SJCRH30 (cell line): ENCODE measurements at places on chromosomes 6 and 20.

- DNase-seq: no peak
These were observed 417.0 kb upstream of the JAG1 start for GRCh38 chr20:11090751-11091150.

GRCh38 chr6:151796842-151797530 lies 10.5 kb upstream of the ESR1 start:
- no peak for DNase-seq

- no peak for DNase-seq
These were observed 14.5 kb downstream of the HECA start for GRCh38 chr6:139149383-139149782.

DNA sequence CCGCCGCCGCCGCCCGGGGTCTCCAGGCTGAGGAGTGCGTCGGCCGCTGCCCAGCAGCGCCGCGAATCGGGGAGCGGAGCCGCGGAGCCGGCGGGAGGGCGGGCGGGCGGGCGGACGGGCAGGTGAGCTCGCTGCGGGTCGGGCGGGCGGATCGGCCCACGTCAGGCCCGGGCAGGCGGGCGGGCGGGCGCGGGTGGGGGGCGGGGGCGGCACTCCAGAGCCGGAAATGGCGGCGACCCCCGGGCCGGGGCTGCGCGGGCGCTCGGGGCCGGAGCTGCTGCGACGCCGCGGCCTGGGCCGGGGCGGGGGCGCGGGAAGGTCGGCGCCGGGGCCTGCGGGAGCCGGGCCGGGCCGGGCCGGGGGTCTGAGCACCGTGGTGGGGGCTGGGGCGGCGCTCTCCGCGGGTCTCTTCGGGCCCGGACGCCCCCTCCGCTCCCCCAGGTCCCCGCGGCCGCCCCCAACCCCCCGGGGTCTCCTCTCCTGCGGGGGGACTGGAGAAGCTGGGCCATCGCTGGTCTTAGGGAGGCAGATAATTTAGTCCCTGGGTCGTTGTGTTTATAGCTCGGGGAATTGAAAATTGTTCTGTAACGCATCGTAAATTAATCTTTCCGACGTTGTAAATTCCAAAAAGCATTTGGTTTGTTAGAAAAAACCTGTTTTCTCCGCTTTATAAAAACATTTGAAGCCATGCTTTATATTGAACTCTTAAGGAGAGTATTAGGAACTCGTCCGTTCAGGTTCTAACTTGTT lies 451 bp downstream of the DNAJC5 start:
- no peak for DNase-seq

GRCh38 chr6:16688984-16689636 lies 72.2 kb downstream of the ATXN1 start:
- no peak for DNase-seq

GRCh38 chr6:114764866-114765265 lies 422.0 kb upstream of the HS3ST5 start:
- no peak for DNase-seq

DNA sequence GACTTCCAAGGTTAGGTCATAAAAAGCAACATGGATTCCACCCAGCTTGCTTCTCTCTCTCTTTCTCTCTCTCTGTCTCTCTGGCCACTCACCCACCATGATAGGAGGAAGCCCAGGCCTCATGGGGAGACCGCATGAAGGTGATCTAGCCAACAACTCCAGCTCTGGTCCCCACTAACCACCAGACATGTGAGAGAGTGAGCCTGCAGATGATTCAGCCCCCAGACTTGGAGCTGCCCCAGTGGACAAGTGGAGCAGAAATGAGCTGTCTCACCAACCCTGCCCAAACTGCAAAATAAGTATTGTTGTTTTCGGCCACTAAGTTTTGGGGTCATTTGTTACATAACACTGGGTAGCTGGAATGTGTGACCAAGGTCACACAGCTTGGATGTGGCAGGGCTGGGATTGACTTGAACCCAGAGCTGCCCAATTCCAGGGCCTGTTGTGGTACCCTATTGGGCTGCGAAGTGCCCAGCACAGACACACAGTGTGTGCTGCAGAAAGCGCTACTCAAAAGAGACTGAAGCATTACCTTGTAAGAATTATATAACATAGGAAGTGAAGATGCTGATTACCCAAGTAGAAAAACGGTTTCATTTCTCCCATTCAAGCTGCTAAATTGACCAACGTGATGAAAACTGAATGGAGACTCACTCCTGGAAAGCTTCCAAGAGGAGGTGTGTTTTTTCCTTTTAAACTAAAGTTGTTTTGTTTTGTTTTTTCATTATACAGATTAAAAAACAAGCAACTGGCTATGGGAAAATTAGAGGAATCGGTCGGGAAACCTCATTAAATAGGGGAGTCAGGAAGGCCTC lies 9.1 kb upstream of the TLDC2 start:
- no peak for DNase-seq

GRCh38 chr20:3413393-3413889 lies 6.0 kb upstream of the DNAAF9 start:
- no peak for DNase-seq

DNA sequence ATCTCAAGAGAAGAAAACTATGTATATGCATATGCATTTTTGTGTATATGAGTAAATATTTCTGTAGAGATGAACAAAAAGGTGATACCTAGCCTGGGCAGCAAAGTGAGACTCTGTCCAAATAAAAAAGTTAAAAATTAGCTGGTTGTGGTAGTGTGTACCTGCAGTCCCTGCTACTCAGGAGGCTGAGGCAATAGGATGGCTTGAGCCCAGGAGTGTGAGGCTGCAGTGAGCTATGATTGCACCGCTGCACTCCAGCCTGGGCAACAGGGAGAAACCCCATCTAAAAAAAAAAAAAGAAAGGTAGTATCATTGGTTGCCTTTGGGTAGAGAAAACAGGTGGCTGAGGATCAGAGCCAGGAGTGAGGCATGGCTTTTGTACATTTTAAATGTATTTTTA lies 50.9 kb downstream of the KLHL31 start:
- DNase-seq: no peak
